Fibroblast of villous mesenchyme (primary cell): ENCODE measurements at places on chromosomes 1 and 21.

- DNase-seq, result peak; percentile 23
These were observed 19.9 kb downstream of the PLA2G4A start for GRCh38 chr1:186848509-186849130.

- DNase-seq, result no peak
These were observed 502.7 kb downstream of the NUF2 start for GRCh38 chr1:163824490-163824889.

GRCh38 chr1:25566730-25567341 is 23.4 kb downstream of the LDLRAP1 start:
- DNase-seq, result peak; percentile 82

DNA sequence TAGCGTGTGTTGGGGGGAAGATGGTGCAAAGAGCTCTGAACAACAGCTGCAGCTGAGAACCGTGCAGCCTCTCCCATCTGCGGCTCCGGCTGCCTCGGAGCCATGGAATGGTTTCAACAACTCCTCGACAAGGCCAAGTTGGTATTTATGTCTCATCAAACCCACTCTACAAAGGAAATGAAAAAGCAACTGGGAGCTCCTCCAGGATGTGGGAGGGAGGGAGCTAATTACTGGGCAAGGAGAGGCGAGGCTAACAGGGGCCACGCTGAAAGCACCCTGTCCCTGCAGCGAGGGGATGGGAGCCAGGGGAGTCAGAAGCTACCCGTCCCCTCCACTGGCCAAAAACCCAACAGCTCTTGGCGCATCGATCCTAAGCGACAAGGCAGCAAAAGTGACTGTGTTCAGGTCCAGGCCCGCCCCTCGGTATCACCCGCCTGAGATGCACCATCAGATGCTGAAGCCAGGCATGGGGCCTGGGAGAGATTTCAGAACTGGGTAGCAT is 63.1 kb downstream of the ACOT7 start:
- peak; percentile 34 for DNase-seq

DNA sequence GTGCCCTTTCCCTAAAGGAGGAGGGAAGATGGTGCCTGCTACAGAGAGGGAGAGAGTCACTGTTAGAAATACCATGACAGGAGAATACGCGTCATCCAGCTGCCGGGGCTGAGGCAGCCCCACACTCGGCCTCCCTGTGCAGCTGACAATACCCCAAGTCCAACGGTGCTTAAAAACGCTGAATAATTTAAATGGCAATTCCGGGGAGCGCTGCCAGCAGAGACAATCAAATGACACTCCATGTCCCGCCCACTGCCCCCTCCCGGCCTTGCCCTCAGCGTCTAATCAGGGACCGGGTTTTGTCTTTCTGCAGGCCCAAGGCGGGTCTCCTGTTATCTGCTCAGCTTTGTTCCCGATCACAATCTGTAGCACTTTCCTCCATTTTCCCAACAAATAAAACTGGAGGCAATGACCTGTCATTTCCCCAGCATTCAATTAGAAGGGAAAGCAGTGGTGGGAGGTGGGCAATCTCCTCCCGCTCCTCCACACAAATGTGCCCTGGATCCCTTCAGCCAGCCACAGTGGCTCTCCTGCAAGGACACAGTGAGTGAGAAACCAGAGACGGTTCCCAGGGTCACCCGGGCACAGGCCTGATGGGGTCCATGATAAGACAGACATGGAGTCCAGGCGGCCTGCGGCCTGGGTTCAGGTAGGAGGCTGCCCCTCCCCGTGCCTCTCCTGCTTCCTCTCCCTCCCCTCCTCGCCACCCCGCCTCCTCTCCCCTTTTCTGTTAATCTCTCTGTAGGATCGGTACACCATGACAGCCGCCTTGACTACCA is 42.7 kb upstream of the AJAP1 start:
- no peak for DNase-seq

DNA sequence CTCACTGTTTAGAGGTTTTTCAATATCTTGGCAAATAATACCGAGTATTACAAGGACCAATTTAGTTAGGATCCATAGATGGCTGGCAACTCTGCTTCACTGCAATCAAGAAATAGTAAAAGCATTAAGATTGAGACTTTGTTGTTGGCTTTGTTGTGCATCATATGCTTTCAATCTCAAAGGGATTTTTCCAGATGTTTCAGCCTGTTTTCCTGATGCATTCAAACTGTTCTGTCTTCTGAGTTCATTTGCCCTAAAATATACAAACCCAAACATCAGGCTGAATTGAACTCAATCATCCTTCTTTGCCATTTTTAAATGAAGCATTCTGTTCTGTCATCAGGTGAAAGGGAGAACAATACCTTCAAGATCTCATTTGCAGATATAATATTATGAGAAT is 248.7 kb downstream of the TTLL7 start:
- no peak for DNase-seq

DNA sequence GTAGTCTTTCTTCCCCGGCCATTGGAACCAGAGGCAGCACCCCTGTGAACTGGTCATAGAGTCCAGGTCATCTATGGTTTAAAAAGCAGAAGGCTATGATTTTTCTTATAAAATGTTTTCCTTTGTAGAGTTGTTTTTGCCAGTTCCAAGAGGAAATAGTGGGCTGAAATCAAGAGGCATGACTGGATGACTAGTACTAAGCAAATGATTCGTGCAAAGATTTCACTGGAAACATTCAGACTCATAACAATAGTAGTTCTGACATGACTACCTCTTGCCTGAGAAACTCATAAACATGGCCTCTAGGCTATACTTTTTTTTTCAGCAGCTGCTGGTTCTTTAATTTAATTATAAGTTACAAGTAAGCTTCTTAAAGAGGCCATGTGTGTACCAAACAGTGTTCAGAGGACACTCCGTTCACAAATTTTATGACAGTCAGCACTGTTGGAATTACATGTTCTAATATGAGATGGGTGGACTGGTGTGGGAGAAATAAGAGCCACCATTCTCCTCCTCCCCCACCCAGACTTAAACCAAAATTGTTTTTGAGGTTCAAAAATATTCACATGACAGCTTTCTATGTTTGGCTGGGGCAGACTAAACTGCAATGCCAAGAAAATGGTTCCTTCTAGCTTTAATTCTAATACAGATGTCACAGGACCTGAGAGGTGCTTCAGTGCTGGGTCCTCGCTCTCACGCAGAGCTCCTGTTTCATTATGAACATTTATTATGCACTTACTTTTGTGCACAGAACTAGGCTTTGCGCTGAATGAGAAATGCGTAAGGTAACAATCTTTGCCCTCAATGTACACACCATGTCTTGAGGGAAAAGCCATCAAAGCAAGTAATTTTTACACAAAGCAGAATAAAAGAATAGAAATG is 147.5 kb downstream of the ZC3H11B start:
- DNase-seq, result peak; percentile 23

DNA sequence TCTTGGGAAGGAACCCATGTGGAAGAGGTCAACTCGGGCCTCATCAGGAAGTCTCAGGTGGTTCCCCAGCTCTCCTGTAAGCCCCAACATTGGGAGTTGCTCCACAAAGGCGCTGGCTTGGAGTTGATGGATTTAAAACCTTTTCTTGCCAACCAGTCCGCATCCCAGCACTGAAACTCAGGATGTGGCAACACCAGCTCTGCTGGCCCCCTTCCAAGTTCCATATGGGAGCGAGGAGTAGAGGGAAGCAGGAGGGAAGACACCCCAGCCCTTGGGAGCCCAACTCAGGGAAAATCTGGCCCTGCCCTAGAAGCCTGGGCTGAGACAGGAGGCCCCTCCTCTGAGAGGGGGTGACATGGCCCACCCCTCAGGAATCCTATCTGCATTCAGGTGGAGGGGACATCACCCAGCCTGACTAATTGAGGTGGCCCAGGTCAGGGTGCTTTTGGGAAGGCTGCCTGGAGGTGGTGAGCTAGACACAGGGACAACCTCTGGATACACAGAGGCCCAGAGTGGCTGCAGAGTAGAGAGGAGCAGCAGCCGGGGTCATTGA is 33.1 kb upstream of the DMBX1 start:
- peak; percentile 12 for DNase-seq

DNA sequence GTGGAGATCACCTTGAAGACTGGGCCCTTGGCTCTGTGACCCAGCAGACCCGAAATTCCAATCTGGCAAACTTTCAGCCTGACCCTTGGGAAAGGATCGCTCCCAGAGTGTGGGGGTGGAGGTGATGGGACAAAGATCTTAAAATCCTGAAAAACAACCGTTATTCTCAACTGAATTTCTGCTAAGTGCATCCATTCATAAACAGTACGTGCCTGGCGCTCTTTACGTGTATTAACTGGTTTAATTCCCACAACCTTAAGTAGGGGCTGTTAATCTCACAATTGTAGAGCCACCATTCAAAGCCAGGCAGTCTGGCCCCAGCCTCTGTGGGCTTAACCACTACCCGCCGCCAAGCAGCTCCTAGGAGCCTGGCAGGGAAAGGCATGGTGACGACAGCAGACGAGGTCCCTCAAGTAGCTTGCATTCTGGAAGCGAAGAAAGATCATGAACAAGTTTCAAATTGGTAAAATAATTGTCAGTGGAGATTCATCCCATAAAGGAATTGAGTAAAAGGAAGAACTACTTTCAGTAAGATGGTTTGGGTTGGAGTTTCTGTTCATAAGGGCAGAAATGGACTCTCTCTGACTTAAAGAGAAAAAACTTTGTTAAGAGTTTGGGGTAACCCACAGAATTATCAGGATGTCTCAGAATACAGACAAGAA is 11.4 kb upstream of the RGS16 start:
- peak; percentile 19 for DNase-seq

GRCh38 chr1:196143602-196144342 is 464.5 kb downstream of the KCNT2 start:
- DNase-seq, result no peak

DNA sequence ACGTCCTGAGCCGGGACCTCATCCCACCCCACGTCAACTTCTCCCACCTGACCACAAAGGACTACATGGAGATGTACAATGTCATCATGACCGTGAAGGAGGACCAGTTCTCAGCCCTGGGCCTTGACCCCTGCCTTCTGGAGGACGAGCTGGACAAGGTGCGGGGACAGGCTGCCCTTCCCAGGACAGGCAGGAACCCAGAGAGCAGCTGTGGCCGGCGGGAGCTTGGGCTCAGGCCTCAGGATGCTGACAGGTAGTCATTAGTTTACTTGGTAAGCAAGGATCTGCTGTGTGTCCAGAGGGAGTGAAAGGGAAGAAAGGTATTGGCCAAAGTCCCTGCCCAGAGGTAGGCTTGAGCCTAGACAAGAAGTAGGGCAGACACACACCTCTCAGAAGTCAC is 17.6 kb upstream of the KCNC4 start:
- DNase-seq, result no peak

DNA sequence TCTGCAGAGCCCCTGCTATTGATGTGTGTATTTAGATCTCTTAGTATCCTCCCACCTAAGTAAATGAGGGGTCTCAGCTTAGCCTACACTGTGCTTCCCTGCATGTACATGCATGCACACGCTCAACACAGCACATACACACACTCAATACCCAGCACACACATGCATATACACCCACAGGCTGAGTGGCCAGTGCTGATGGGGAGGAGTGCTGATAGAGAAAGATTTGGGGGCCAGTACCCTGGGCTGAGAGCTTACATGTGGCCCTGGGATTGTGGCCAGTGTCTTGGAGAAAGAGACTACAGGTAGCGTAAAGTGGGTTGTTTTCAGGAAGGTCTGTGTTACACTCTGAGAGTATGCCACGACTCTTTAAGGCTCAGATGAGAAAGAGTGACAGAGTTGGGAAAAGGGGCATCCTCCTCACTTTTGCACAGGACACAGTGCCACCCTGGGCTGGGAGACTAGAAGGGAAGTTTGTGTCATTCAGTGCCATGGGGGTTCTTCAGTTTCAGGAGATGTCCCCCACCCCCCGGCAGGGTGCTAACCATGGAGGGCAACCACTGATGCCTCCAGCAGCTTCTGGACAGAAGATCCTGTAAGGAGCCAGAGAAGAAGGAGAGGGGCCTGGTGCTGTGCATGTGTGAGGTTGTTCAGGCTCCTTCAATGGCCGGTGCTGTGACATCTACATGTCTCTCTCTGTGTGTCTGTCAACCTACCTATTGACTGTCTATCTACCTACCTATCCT is 166.8 kb downstream of the RHOU start:
- DNase-seq, result no peak

GRCh38 chr1:91011726-91012125 is 10.1 kb downstream of the ZNF644 start:
- DNase-seq, result no peak

- no peak for DNase-seq
These were observed 21.1 kb downstream of the PROX1 start for GRCh38 chr1:214008791-214009422.

DNA sequence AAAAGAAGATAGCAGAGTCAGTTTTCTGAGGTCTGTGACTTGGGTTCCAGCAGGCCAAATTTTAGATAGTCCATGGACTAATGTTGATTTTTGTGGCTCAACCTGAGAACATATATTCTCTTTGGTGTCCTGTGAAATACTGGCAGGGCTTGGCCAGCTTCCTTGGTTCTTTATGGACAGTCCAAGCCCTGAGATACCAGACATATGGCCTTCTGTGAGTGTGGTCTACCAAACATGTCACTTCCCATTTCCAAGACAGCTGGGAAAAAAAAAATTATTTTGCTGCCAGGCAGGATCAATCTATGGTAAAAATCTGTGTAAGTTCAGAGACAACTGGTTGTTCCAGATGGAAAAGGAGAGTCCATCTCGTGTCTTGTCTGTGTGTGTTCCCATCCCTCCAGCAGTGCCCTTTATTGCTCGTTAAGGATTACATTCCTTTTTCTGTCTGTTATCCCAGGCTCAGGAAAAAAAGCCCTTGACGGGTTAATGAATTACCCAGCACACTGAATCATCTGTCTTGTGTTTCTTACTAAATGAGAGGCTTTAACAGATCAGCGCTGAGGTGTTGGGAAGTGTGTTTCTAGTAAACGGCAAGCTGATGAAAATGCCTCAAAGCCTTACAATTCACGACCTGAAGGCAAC is 33.4 kb upstream of the XPR1 start:
- no peak for DNase-seq

DNA sequence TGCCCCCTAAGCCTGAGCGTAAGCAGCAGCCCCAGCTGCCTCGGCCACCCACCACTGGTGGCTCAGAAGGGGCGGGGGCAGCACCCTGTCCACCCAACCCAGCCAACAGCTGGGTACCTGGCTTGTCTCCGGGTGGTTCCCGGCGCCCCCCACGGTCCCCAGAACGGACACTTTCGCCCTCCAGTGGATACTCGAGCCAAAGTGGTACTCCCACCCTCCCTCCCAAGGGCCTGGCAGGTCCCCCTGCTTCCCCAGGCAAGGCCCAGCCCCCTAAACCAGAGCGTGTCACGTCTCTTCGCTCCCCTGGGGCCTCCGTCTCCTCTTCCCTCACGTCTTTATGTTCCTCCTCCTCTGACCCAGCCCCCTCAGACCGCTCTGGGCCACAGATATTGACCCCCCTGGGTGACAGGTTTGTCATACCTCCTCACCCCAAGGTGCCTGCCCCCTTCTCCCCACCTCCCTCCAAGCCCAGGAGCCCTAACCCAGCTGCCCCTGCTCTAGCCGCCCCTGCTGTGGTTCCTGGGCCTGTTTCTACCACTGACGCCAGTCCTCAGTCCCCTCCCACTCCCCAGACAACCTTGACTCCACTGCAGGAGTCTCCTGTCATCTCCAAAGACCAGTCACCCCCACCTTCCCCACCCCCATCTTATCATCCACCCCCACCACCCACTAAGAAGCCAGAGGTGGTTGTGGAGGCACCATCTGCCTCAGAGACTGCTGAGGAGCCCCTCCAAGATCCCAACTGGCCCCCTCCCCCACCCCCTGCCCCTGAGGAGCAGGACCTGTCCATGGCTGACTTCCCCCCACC is 46.2 kb downstream of the YARS1 start:
- no peak for DNase-seq
